D341Med (cell line): ENCODE measurements at places on chromosomes 6 and 20.

DNA sequence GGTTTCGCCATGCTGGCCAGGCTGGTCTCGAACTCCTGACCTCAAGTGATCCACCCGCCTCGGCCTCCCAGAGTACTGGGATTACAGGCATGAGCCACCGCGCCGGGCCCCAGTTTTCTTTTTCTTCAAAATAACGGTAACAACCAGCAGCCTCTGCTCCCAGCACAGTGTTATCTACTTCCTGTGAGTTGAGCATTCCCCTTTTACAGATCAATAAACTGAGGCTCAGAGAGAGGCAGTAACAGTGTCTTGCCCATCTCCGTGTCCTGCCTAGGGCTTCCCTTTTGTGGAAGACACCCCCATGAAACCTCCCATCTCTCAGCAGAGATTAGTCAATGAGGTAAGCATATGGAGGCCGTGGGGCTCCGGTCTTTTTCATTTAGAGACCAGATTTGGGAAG lies 29.6 kb downstream of the BPIFB1 start:
- no peak for DNase-seq

GRCh38 chr20:24118034-24118433 lies 129.5 kb upstream of the GGTLC1 start:
- DNase-seq: no peak

DNA sequence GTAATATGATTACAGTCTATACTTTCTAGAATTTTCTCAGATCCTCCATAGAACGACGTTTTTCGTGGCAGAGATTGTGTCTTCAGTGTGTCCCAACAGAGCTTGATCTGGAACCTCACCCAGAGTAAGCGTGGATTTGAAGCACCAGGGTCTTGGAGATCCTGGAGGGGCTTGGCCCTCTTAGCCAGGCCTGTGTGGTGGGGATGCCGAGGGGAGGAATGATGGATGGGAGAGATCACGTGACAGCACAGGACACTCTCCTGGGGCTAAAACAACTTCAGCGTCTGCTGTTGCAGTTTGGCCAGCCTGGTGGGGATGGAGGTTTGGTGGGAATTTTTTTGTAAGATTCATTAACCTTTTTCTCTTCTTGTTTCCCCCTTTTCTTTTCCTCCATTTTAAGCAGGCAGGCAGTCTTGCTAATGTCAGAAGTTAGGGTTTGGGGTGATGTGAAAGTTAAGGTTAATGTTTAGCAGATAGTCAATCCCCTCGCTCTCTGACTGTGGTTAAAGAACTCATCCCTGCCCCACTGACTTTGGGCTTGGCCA lies 100.7 kb upstream of the SULF2 start:
- DNase-seq: no peak

DNA sequence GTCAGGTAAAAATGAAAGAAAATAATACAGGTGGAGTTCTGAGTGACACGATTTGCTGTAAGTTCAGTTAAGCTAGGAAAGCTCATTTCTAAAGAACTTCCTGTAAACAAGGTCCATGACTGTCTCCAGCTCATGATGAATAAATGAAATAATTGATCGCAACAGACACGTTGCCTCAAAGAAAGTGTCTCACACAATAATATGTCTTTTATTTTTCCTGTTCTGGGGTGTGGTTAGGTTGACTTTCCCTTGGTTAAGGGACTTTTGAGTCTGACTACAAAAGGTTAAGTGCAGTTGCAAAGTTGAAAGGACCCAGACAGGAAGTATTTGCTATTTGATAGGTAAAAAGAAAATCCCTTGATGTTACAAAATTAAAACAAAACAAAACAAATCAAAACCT lies 304.2 kb upstream of the PRDM1 start:
- DNase-seq: no peak

DNA sequence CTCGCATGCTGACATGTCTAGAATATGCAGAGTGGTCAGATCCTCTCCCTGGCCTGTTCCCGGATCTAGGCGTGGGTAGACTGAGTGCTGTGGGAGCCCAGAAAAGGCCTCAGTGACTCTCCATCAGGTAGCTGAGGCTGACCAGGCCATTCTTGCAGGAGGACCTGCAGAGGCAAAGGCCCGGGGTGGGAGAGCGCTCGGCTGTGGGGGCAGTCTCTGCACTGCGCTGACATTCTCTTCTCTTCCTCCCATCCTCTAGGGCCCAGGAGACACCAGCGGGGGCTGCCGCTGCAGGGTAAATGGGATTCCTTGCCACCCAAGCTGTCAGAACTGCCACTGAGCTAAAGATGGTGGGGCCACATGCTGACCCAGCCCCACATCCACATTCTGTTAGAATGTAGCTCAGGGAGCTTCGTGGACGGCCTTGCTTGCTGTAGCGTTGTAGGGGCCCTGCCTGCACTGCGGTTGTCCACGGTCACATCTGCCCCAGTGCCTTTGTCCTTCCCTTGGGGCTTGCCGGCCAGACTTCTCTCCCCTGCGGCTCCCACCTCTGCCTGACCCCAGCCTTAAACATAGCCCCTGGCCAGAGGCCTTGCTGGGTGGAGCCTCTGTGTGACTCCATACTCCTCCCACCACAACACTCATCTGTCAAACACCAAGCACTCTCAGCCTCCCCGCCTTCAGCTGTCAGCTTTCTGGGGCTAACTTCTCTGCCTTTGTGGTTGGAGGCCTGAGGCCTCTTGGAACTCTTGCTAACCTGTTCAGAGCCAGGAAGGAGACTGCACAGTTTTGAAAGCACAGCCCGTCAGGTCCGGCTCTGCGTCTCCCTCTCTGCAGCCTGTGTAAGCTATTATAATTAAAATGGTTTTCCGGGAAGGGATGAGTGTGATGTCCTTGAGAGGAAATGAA lies 22.2 kb downstream of the RBCK1 start:
- DNase-seq: no peak

- DNase-seq: no peak
These were observed 36.6 kb upstream of the SCAF8 start for GRCh38 chr6:154696661-154697060.

DNA sequence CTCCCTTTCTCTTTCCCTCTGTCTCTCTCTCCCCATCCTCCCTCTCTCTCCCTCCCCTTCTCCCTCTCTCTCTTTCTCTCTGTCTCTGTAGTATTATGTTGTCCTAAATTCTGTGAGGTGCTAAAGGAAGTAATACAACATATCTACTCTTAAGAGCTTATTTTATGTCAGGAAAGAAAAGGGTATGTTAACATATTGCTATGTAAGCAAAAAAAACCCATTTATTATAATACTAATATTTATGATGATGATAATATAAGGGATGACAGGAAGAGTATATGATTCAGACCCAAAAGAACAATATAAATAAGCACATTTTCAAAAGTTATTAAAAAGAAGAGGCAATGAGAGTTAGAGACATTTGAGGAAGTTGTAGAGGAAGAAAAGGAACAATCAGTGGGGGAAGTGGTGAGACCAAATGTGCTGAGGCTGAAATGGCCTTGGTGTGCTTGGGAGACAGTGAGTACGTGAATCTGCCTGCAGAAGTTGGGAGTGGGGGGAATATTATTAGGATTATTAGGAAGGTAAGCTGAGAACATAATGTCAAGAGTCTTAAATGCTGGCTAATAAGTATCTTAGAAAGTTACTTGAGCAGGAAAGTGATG lies 303.6 kb upstream of the FERMT1 start:
- DNase-seq: no peak

DNA sequence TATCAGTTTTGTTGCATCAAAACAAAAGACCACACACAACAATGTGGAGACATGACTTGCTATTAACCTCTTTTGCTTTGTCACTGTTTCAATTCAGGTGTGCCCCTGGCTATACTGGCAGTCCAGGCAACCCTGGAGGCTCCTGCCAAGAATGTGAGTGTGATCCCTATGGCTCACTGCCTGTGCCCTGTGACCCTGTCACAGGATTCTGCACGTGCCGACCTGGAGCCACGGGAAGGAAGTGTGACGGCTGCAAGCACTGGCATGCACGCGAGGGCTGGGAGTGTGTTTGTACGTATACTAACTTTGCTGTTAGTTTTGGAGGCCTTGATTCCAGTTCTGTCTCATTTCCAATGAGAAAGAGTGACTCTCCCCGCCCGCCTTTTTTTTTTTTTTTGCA lies 356.9 kb downstream of the ARHGAP18 start:
- DNase-seq: no peak

DNA sequence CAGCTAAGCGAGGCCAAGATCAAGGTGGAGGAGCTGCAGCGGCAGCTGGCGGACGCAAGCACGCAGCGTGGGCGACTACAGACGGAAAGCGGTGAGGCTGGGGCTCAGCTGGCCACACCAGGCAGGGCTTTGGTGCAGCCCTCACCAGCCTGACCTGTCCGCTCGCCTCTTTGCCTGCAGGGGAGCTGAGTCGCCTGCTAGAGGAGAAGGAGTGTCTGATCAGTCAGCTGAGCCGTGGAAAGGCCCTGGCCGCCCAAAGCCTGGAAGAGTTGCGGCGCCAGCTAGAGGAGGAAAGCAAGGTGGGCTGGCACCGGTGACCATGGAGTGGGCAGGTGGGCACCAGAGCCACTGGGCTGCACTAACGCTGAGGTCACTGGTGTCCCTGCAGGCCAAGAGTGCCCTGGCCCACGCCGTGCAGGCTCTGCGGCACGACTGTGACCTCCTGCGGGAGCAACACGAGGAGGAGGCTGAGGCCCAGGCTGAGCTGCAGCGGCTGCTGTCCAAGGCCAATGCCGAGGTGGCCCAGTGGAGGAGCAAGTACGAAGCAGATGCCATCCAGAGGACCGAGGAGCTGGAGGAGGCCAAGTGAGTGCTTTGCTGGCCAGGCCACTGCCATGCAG lies 42.8 kb downstream of the MYH7B start:
- no peak for DNase-seq

- DNase-seq: no peak
These were observed 14.9 kb downstream of the CUL7 start for GRCh38 chr6:43038727-43039126.

DNA sequence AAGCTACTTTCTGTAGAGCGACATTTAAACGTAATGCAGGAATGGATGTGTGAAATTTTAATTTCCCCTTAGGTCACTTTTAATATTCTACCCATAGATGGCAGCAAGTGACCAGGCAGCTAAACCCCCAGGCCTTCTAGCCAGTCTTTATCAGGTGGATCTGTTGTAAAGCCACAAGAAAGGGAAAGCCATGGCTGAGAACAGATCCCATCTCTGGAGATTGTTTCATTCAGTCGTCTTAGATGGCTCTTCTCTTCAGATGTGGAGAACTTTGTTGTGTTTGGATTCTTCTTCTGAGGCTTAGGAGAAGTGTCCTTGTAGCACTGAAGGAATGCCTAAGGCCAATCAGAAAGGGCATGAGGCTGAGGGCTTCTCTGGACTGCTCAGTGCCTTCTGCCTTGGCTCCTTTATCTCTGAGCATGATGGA lies 15.8 kb upstream of the RNF182 start:
- DNase-seq: peak; percentile 74

GRCh38 chr6:157410045-157410444 lies 29.1 kb downstream of the ZDHHC14 start:
- no peak for DNase-seq

DNA sequence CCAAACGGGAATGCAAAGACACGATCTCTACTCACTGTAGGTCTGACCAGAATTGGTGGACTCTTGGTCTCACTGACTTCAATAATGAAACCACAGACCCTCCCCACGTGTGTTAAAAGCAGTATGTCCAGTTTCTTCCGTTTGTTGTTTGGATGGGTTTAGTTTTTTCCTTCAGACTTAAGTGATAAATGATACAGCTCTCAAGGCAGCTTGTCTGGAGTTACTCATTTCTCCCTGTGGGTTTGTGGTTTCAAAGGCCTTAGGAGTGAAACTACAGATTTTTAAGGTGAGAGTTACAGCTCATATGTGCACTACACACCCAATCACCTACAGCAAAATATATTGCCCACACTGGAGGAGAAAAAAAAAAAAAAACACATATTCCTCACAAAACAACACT lies 86.7 kb upstream of the STMND1 start:
- DNase-seq: no peak

DNA sequence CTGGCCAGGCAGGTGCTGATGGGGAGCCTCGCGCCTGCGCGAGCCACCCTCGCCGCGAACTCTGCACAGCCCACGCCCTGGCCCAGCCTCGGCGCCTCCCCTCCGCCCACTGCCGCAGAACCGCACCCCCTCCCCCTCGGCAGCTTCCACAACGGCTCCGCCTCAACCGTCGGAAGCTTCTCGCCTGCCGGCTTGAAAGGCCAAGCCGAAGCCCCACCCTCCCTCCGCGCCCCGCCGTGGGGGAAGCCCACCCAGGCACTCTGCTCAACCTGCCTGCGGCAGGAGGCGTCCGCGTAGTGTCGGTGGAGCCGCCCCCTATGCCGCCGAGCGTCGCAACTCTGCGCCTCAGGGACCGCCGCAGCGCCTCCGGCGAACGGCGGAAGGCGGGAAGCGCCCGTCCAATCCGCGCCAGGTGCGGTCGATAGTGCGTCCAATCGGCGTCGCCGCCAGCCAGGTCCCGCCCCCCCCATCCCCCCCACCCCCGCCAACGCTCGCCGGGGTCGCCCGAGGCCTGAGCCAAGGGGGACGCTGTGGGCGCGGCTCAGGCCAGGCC lies at the start of gene SYCP2:
Gene SYCP2, minus strand, starts transcription at position 342 of the 553 bp plus-strand sequence. CDS start 11,224 bp downstream, outside the sequence.
- DNase-seq: peak; percentile 20

DNA sequence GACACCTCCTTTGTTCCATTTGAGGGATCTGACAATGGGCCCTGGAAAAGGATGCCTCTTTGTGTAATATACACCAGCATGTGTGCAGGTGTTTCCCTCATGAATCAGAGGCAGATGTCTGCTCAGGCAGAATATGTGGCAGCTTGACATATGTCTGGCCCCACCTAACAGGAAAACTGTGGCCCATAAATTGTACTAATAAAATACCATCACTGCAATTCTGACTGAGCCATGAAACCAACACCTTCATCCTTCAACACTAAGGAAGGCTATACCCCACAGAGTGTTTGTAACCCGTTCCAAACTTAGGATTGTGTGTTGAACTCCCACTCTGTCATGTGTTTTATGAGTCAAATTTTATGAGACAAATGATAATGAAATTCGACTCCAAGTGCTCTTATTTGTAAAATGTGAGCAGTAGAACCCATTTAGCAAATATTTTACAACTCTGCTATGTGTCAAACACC lies 22.7 kb downstream of the LAMA4 start:
- DNase-seq: no peak

DNA sequence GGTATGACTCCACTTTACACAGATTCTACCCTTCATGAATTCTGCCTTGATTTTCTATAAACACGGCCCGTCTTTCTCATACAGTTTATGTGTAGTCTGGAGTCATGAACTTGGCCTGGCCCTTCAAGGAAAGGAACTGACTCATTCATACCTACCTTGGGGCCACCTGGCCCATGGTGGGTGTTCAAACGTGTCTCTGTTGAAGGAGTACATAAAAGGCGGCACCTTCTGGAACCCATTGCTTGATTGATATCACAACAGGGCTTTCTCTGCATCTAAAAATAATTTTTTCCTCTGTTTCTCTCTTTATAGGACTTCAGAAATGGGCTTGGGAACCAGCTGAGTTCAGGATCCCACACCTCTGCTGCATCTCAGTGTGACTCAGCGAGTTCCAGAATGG lies 363.0 kb upstream of the SOX4 start:
- DNase-seq: no peak

- DNase-seq: no peak
These were observed 1025.0 kb upstream of the GJE1 start for GRCh38 chr6:141107591-141108160.

DNA sequence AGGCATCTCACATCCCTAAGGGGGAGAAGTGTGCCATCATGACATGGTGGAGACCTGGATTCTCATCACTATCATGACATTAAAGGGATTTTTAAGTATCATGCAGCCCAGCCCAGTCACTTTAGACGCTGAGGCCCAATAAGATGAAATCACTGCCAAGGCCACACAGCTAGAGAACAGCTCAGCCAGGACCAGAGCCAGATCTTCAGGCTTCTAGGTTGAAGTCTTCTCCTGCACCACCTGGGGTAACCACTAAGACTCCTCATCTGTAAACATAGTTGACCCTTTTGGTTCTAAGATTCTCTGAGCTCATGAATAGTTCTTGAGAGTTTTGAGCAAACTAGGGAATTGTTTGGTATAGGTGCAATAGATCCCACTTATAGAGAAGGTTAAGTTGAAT lies 125.1 kb downstream of the TCP11 start:
- no peak for DNase-seq
